CD4-positive, alpha-beta T cell treated with Interleukin-6 at 100 ng/mL for 8 hours (primary cell): ENCODE measurements at places on chromosomes 12 and 14.
A peak's percentile ranks its signal among the peaks of the same experiment; 100 is the strongest.

DNA sequence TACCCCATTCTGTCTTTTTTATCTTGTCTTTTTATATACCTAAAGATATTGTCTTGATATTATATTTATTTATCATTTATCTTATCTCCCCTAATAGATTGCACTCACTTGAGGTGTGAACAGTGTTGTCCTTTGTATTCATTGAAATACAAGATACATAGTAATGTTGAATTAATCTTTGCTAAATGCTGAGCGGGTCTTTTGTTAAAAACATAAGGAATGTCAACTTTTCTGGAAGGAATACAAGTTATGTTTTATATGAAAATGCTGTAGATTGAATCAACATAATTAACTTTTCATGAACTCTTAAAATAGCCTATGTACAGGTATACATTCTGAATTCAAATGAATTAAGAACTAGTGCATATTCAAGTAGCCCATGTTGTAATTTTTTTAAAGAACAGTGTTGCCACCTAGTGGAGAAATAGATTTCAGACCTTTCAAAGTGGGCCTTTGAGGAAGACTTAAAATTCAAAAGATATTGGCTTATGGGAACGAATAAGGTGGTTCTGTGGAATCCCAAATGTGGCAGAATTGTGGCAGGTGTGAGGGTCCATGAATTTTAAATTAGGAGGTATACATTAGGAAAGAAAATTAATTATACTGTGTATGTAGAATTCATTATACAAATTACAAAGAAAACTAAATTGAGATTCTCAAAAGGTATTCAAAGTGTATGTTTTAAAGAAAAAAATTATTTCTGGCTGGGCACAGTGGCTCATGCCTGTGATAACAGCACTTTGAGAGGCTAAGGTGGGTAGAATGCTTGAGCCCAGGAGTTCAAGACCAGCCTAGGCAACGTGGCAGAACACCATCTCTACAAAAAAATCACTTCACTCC is 19.1 kb downstream of the BBOF1 start:
- DNase-seq = peak; percentile 50

GRCh38 chr14:38090506-38090905 is 117.2 kb upstream of the SSTR1 start:
- DNase-seq = no peak

GRCh38 chr12:130152386-130152785 is 9.9 kb upstream of the FZD10 start:
- DNase-seq = no peak

DNA sequence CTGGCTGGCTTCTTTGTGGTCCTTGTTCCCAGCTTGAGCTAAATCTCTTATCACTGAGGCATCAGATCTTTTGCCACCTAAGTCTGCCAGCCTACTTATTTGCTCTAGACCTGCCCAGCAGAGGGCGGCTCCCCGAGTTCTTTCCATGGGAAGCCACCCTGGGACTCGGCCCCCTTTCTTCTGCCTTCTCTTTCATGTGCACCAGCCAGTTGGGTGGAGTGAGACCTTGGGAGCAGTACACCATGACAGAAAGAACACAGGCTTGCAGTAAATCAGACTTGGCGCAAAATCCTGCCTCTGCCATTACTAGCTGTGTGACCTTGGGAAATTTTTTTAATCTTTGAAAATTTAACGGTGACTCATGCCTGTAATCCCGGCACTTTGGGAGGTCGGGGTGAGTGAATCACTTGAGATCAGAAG is 7.4 kb downstream of the SMAGP start:
- DNase-seq = no peak

DNA sequence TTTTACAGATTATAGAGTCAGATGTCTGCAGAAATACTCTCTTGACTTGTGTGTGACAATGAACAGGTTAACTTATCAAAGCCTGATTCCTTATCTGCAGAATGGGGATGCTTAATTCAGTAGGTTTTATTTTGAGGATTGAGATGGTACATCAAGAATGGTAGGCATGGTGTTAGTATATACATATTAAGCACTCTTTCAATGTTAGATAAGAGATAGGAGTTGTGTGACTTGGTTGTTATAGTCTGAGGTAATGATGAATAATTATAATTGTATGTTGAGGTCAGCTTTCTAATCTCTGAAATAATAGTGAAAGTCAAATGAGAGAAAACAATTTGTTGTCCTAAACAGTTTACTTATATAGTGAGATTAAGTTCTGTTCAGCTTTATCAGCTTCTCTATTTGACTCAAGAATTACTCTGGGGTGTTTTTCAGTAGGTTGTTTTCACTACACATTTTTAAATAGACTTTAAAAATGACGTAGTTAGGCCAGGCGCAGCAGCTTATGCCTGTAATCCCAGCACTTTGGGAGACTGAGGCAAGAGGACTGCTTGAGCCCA is 11.9 kb downstream of the PALS1 start:
- DNase-seq = no peak

DNA sequence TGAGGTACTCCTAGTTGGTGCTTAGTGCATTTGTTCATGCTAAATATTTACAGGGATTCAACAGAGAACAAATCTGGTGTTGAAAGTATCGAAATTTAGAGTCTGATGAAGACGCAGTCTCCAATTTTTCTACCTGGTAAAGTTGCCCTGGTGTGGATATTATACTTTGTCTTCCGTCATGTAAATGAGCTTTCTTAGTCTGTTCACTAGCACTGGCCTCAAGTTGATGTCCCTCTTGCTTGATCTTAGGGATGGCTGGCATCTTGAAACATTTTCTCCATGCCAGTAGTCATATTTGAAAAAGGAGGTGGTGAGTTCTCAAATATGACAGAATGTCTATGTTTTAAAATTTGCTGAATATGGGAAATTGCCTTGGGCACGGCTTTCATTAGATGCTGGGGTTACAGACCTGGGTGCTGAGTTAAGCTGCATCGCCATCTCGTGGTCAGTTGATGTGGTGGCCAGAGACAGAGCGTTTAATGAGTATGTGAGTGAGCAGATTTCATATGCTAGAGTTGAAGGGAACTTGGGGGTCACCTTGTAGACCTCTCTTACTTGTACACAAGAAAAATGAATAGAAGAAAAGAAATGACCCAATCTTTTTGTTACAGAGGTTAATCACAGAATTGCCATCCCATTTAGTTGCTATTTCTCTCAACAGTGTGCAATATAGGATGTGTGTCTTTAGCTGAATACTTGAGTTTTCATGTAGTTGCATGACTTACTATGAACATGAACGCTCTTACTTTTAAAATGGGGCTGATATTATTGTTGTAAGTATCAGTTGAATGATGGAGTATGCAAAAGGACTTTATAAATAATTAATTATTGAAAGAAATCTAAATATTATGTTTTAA is 172.8 kb upstream of the DCN start:
- peak; percentile 28 for DNase-seq

DNA sequence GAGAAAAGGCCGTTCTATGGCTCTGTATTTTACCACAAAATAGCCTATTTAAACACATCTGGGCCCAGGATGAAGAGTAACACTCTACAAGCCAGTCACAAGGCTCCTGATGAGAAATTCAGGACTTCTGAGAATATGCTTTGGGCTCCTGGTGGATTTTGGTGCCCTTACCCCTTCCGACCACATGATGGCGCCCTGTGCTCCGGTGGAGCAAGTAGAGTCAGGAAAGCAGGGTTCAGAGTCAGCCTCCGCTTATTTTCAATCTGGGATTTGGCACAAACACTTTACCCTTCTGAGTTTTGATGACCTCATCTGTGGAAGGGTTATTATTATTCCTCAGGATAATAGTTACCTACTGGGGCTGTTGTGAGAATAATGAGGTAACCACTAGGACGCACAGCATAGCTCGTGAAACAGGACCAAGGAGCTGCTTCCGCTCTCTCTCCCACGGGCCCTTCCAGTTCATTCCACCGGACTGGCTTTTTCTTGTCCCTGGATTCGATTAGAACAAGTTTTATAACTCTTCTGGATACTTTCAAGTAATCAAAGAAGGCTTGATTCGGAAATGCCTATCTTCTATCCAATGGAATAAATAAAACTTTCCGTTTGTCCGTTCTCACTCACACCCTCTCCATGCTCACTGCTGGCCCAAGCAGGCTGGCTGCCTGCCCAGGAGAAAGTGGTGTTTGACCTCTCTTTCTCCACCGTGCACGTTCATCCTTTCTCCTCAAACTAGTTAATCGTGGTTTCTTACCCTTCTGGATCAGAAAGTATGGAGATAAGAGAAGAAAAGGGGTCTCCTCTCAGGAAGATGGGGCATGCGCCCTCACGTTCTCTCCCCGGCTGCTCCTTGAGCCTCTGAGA is 104.6 kb downstream of the GALC start:
- no peak for DNase-seq

DNA sequence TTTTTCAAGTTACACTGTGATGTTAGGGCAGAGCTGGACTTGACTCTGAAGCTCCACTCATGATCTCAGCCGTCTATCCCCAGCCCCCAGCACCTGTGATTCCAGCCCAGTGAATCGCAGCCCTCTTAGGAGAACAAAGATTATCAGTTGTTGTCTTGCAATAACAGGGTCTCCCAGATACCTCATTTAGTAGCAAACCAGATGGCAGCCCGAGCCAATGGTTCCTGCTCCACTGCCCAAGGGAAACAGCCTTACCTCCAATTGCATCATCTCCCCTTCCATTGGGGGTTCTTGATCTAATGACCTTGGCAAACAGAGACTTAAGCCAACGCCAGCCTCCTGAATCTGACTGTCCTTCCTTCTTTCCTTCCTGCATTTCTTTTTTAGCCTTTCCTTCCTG is 371.2 kb downstream of the BCL11B start:
- no peak for DNase-seq

- DNase-seq = no peak
These were observed 12.4 kb downstream of the KTN1 start for GRCh38 chr14:55592436-55592835.

DNA sequence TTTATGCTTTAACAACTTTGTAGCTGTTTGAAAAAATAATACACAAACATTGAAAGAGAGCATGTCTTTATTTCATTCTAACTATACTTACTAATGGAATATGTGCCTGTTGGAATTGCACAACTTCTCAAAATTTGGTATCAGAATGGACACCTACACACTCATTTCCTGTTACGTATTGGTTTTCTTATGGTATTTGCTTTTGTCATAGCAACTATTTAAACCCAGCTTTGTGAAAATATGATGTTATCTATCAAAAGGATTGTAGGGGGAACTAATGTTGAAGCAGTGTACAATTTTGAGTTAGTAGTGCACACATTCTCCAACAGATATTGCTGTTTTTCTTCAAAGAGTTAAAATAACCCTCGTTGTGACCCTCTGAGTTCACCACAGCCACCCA is 52.6 kb downstream of the RBMS2 start:
- DNase-seq = no peak

DNA sequence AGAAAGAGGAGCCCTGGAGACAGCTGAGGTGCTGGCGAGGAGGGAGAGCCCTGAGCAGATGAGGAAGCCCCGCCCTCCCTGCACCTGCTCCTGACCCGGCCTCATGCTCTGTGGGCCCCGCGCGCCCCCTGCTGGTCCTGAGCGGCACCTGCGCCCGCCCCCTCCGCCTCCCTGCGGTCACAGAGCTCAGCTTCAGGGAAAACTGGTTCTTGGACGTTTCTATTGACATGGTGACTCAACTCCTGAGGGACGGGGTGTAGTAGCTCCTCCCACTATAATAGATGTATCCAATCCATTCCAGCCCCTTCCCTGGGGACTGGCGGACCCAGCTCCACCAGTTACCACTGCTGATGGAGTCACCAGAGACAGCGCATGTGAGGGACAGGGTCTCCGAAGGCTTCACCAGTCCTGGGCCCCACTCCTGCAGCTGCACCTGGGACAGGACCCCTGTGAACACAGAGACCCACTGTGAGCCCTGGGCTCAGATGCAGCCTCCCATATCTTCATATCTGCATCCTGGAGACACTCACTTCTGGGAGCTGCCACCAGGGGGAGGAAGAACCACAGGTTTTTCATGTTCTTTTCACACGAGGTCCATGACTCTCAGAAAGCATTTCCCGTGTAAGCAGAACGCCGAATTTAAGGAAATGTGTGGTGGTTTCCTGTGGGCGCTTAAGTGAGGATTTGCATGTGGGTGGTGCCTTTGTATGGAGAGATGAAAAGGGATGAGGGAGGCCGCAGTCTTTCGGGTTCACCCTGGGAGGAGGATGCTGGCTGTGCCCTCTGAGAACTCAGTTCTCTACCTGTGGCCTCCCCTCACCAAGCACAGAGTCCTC is 1346.4 kb downstream of the TMEM121 start:
- DNase-seq = peak; percentile 62
